Activated T-cell treated with anti-CD3 and anti-CD28 coated beads, Interleukin-2, amount 50 U/mL, for 48 hours (primary cell): ENCODE measurements at places on chromosomes 5 and 9.

DNA sequence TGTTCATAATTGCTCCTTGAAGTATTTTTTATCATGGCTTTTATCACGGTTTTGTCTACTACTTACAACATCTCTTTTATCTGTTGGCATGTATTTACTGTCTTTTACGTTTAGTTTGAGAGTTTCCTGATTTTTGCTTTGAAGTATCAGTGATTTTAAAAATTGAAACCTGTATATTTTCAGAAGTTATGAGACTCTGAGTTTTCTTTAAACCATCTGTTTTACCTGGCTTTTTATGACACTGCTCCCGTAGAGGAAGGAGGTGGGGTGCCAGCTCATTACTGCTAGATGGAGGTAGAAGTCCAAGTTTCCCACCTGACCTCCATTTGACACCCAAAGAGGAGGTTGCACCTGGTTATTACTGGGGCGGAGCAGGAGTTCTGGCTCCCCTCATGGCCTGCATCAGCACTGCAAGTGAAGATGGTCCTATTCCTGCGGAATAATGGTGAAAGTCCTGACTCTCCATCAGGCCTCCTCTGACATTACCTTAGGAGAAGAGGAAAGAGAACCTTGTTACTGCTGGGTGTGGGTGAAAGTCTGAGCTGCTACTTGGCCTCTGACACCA is 10.0 kb upstream of the ZNF131 start:
- peak; percentile 39 for DNase-seq

DNA sequence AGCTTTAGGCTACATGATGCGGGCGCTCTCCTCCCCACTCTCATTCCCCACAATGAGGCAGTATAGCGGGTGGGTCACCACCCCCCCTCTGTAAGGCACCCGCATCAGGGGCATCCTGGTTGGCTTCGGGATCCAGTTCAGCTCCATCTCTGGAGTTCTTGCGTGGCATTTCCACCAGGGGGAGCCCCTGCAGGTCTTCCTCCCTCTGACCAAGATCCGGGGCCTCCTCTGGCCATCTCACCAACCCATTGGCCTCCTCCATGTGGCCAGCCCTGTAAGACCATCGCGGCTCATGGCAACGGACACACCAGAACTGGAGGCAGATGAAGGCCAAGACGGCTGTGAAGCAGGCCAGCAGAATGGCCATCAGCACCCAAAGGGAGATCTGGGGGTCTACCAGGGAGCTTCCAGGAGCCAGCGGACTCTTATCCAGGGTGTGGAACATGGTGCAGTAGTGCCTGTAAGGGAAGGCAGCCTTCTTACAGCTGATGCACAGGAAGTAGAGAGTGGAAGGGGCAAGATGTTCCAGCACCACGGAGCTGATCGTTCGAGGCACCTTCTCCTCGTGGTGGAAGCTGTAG is 77.0 kb downstream of the CYFIP2 start:
- DNase-seq = peak; percentile 63

GRCh38 chr9:127876764-127877562 is 512 bp downstream of the AK1 start:
- DNase-seq = no peak

DNA sequence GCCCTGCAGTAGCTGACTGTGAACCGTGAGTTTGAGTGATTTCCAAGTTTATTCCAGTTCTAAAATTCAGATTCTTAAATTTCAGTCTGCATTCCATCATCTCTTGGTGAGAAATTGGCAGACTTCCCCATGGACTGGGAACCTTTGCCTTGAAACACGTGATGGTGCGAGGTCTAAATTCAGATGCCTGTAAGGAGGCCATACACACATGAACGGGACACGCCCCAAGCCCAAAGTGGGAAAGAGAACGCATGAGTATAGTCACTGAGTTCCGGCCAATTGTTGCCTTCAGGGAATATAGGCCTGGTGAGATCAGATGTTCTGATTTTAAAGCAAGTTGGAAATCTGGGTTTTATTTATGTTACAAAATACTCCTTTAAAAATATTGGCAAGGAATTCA is 1084.4 kb upstream of the WWC1 start:
- DNase-seq = no peak

DNA sequence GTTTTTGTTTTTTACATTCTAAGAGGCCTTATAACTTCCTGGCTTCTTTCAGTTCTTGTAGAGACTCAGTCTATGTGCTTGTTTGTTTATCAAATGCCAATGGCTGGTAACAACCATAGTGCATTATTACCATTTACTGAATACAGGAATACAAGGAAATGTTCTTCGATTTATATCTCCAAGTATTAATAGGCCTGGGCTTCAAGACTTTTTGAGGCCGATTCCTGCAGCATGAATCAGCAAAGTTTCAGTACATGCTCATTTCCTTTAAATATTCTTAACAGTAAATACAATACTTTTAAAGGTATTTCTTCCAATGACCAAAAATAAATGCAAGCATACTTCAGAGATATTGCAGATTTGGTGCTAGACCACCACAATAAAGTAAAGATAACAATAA is 535.3 kb downstream of the EFNA5 start:
- DNase-seq = no peak

DNA sequence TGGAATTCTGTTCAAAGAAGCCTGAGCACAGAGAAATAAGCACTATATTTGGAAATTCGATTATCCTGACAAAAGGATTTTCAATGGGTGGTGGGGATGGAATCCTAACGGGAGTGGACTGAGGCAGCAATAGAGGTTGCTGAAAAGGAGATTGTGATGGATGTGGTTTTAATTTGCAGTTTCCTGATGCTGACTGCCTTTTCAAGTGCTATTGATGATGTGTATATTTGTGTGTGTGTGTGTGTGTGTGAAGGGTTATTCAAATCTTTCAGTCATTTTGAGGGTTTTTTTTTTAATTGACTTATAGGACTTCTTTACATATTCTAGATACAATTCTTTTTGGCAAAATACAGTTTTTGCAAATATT is 614.5 kb downstream of the HINT1 start:
- DNase-seq = no peak
